ENCODE measurements at places on chromosomes 4 and X. TPM values are rescaled to one million over a fixed set of nuclear protein-coding genes. Genes with fewer than 3 reads are reported as not detected.

GRCh38 chr4:138188406-138189084, 53.6 kb downstream of the SLC7A11 start:
- no peaks in the 10 kb centered on the region for H3K27me3 ChIP-seq
- H3K4me3 ChIP-seq = no peak overlapping the region
- no peak overlapping the region for H3K27ac ChIP-seq
- no peak for DNase-seq
- no peaks in the 10 kb centered on the region for H3K36me3 ChIP-seq
- H3K4me1 ChIP-seq = no peaks in the 10 kb centered on the region

Gene HSFX4
- not detected for total RNA-seq

DNA sequence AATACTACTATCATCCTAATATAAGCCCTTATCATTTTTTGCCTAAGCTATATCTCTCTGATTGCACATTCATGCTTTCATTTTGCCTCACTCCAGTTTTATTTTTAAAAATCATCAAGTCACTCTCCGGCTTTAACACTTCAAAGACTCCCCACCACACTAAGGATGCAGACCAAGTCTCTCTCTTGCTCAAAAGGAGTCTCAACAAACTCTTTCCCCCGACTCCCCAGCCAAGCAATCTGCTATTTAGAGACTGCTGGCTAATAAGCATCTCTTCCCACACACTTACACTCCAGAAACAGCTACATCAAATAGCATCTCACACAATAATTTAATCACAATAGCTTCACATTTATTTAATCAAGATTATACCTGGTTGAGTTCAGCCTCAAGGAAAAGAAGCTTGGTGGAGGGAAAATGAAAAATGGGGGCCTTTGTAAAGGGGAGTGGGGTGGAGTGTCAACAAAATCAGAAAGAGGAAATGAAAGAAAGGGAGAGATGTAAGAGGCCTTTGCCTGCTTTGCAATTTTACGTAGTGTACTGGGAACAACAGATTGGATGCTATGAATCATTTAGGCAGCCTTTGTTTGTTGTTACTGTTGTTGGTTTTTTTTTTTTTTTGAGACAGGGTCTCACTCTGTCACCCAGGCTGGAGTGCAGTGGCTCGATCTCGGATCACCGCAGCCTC, 104.1 kb upstream of the MCF2 start:
- no peaks in the 10 kb centered on the region for H3K36me3 ChIP-seq
- H3K27me3 ChIP-seq = no peaks in the 10 kb centered on the region
- no peak overlapping the region for H3K4me3 ChIP-seq
- no peaks in the 10 kb centered on the region for H3K4me1 ChIP-seq
- no peak overlapping the region for H3K27ac ChIP-seq
- DNase-seq = no peak

Gene SLC6A8
- total RNA-seq = 8.0 TPM

- H3K27me3 ChIP-seq = no peaks in the 10 kb centered on the region
- peak overlapping the region; percentile 30 for H3K27ac ChIP-seq
- DNase-seq = peak; percentile 48
- H3K4me1 ChIP-seq = peaks cover 19% of the 10 kb centered on the region
- no peaks in the 10 kb centered on the region for H3K36me3 ChIP-seq
- no peak overlapping the region for H3K4me3 ChIP-seq
Observed at GRCh38 chrX:43693602-43694406, 37.7 kb downstream of the MAOA start.

DNA sequence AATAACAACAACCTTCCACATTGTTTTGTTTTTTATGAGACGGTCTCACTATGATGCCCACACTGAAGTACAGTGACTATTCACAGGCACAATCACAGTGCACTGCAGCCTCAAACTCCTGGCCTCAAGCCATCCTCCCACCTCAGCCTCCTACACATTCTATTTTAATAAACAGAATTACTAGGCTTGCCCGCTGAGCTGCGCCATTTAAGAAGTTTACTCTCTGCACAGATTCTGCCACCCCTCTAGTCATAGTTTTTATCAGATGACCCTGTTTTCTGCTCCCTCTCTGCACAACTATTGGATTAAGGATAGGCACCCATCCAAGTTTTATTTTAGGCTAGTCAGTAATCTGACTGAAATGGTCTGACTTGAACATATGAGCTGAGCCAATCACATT, 11.3 kb upstream of the COX18 start:
- H3K27ac ChIP-seq = no peak overlapping the region
- DNase-seq = no peak
- no peak overlapping the region for H3K4me3 ChIP-seq
- no peaks in the 10 kb centered on the region for H3K27me3 ChIP-seq
- peaks cover 79% of the 10 kb centered on the region for H3K36me3 ChIP-seq

Gene NAA11
- total RNA-seq = not detected

Gene CPE
- total RNA-seq = 63.6 TPM

GRCh38 chr4:10456595-10457254, 501 bp downstream of the ZNF518B start:
- no peaks in the 10 kb centered on the region for H3K36me3 ChIP-seq
- H3K4me1 ChIP-seq = peaks cover 4% of the 10 kb centered on the region
- peak; percentile 77 for DNase-seq
- peak overlapping the region; percentile 57 for H3K4me3 ChIP-seq

- no peaks in the 10 kb centered on the region for H3K36me3 ChIP-seq
- no peak for DNase-seq
- H3K4me3 ChIP-seq = no peak overlapping the region
Observed at GRCh38 chr4:37241647-37242046, 2.9 kb upstream of the NWD2 start.

Data from upper lobe of right lung (tissue), 1 donor.